Heart right ventricle (tissue), 16 donors: ENCODE measurements at places on chromosomes 12 and 14. TPM values are rescaled to one million over a fixed set of nuclear protein-coding genes. Genes with fewer than 3 reads are reported as not detected.

GRCh38 chr14:29232711-29233110 is 466.1 kb downstream of the FOXG1 start:
- no peaks in the 10 kb centered on the region for H3K4me1 ChIP-seq
- no peaks in the 10 kb centered on the region for H3K36me3 ChIP-seq
- DNase-seq: no peak
- H3K27ac ChIP-seq: no peak overlapping the region
- no peak overlapping the region for H3K4me3 ChIP-seq

SMIM41 gene
- total RNA-seq: 0.19 TPM

DNA sequence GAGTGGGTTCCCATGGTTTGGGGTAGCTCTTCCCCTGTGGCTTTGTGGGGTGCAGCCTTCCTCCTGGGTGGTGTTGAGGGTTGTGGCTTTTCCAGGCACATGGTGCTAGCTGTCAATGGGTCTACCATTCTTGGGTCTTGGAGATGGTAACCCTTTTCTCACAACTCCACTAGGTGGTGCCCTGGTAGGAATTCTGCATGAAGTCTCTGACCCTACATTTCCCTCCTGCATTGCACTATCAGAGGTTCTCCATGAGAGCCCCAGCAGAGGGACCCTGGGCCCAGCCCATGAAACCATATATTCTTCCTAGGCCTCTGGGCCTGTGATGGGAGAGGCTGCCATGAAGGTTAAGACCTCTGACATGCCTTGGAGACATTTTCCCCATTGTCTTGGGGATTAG is 1093.3 kb downstream of the SLC16A7 start:
- H3K4me1 ChIP-seq: no peaks in the 10 kb centered on the region
- DNase-seq: no peak
- no peak overlapping the region for H3K27ac ChIP-seq

DNA sequence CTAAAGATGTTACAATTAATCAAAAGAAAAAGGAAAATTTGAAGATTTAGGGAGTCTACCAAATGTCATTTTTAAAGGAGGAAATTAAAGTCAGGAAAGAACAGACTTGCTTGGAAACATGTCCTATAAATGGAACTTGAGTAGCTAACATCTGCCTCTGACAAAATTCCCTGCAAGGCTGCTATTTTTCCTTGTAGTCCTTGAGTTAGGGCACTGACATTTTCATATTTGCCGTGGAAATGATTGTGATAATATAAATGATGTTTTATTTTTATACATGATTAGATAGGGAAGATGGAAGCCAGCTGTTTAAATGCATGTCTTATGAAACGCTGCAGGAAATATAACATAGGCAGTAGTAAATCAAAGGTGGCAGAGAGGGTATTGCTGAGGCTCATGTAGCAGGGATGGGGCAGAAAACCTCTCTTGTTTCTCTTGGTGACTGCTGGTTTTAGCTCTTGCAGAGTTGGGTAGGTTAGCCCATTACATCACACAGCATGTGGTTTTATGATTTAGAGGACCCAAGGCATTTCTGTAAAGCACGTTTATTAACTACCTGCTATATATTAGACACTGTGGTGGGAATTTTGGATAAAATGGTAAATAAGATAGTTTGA is 21.7 kb downstream of the NUBPL start:
- H3K4me3 ChIP-seq: no peak overlapping the region
- H3K4me1 ChIP-seq: peaks cover 27% of the 10 kb centered on the region
- peak overlapping the region; percentile 28 for H3K27ac ChIP-seq
- no peak for DNase-seq

MYO1H gene
- total RNA-seq: not detected

DNA sequence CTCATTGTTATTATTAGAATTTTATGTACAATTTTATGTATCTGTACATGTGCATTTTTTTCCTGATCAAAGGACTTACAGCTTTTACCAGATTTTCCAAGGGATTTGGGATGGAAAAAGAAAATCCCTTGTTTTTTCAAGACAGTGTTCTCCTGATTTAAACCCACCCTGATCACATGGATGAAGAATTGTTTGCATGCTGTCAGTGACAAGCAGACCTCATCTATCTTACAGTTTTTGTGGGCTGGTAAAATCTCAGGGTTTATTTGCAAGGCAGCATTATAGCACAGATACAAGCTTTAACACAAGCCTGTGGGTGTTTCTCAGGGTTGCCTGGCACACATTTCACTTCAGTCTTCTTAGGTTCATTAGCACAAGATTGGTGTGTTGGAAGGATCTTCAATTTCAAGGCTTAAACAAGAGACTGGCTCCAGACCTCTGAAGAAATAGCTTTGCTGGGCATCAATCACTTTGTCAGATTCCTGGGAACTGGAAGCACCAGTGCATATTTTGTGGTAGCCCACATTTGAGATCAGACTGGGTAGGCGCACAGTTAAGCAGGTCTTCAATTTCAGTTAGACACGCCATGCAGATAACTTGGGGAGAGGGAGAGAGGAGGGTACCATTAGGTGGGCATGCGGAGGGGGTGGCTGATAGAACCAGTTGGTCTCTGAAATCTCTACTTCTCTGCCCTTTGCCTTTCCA is 118.0 kb downstream of the TBX5 start:
- no peaks in the 10 kb centered on the region for H3K27me3 ChIP-seq
- DNase-seq: no peak
- no peaks in the 10 kb centered on the region for H3K36me3 ChIP-seq
- H3K4me3 ChIP-seq: no peak overlapping the region
- no peak overlapping the region for H3K27ac ChIP-seq

DNA sequence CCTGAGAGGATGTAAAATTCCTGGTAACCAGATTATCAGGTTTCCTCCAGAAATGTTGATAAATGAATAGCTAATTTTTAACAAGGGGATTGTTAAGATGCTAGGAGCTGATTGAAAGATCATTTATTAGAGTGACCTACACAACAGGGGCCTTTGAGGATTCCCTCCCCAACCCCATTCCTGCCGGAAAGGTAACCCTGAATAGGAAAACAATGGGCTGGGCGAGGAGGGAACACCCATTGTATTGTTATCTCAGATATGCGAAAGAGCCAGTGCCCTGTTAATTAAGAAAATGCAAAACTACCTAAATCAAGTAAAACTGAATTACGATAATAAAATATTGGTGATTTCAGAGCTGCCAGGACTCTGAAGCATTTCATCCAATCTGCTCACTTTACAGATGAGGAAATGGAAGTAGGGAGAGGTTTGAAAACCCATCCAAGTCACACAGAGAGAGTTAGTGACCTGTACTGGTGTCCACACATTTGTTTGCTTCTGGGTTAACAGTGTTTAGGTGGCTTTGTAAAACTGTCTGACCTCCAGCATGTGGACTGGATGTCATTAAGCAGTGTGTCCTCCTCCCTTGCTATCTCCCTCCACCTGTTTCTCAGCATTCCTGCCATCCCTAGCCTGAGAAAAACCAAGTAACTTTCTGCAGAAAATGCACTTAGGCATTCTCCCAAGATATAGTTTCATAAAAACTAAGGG is 214.8 kb downstream of the TTC6 start:
- H3K36me3 ChIP-seq: no peaks in the 10 kb centered on the region
- no peak overlapping the region for H3K4me3 ChIP-seq
- H3K4me1 ChIP-seq: no peaks in the 10 kb centered on the region
- H3K27me3 ChIP-seq: no peaks in the 10 kb centered on the region

- no peak overlapping the region for H3K4me3 ChIP-seq
- peaks cover 55% of the 10 kb centered on the region for H3K4me1 ChIP-seq
- no peak for DNase-seq
- peak overlapping the region; percentile 76 for H3K27ac ChIP-seq
Measured at GRCh38 chr14:24818823-24819341, 184.9 kb upstream of the GZMB start.

GRCh38 chr12:21354641-21355040 is 18.1 kb upstream of the IAPP start:
- H3K27me3 ChIP-seq: no peaks in the 10 kb centered on the region
- H3K4me3 ChIP-seq: no peak overlapping the region
- DNase-seq: no peak
- H3K36me3 ChIP-seq: no peaks in the 10 kb centered on the region

CPM gene
- total RNA-seq: 5.0 TPM

GRCh38 chr12:109779382-109779781 is 53.8 kb downstream of the TRPV4 start:
- no peak for DNase-seq
- no peak overlapping the region for H3K27ac ChIP-seq
- no peak overlapping the region for H3K4me3 ChIP-seq
- H3K36me3 ChIP-seq: no peaks in the 10 kb centered on the region
- no peaks in the 10 kb centered on the region for H3K27me3 ChIP-seq
- H3K4me1 ChIP-seq: no peaks in the 10 kb centered on the region

GRCh38 chr12:56546680-56547079 is 25.1 kb downstream of the RBMS2 start:
- H3K4me1 ChIP-seq: no peaks in the 10 kb centered on the region
- no peak overlapping the region for H3K4me3 ChIP-seq
- no peak overlapping the region for H3K27ac ChIP-seq
- H3K27me3 ChIP-seq: no peaks in the 10 kb centered on the region

DNA sequence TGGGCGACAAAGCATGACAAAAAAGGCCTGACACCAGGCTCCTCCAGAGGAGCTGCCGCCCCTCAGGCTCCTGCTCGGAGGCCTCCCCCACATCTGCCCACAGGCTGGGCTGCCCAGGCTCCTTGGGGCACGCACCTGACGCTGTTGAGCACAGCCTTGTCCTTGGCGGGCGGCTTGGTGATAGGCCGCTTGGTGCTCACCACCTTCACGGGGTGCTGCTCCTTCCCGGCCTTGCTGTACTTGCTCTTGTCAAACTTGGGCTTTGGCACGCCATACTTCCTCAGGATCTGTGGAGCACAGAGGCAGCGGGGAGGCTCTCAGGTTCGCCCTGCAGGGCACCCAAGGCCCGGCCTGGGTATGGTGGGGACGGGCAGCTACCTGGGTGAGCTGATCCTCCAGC is 53.4 kb downstream of the TRAFD1 start:
- H3K27ac ChIP-seq: no peak overlapping the region
- H3K4me3 ChIP-seq: no peak overlapping the region
- peaks cover 95% of the 10 kb centered on the region for H3K36me3 ChIP-seq
- H3K4me1 ChIP-seq: no peaks in the 10 kb centered on the region
- no peak for DNase-seq

- no peaks in the 10 kb centered on the region for H3K4me1 ChIP-seq
- H3K27ac ChIP-seq: no peak overlapping the region
- no peak for DNase-seq
- no peak overlapping the region for H3K4me3 ChIP-seq
Measured at GRCh38 chr12:113171543-113171942, 13.7 kb downstream of the DDX54 start.
